ENCODE measurements at places on chromosomes 6 and 20. TPM values are rescaled to one million over a fixed set of nuclear protein-coding genes. Genes with fewer than 3 reads are reported as not detected.

Gene NT5DC1
- total RNA-seq, result 21.6 TPM

Gene SEMG1
- not detected for total RNA-seq

Gene RBCK1
- total RNA-seq, result 97.6 TPM

Gene LGSN
- total RNA-seq, result not detected

Gene LTB
- total RNA-seq, result not detected

Gene SUMO4
- 1.3 TPM for total RNA-seq

Gene MPIG6B
- total RNA-seq, result not detected

Gene MYLIP
- total RNA-seq, result 12.9 TPM

Gene NFKBIE
- 15.3 TPM for total RNA-seq

Gene RNF114
- total RNA-seq, result 64.2 TPM

Gene SAYSD1
- 18.4 TPM for total RNA-seq

Gene CST4
- total RNA-seq, result not detected

Gene CENPW
- total RNA-seq, result 13.0 TPM
